Stomach (tissue), 19 donors: ENCODE measurements at places on chromosomes 5 and 9. TPM values are rescaled to one million over a fixed set of nuclear protein-coding genes. Genes with fewer than 3 reads are reported as not detected.
A peak's percentile ranks its signal among the peaks of the same experiment; 100 is the strongest.

- peak; percentile 22 for DNase-seq
- H3K4me1 ChIP-seq: no peaks in the 10 kb centered on the region
- H3K27ac ChIP-seq: no peak overlapping the region
- no peak overlapping the region for H3K4me3 ChIP-seq
These were observed 10.7 kb upstream of the SLC22A4 start for GRCh38 chr5:132283423-132284043.

Gene STXBP1
- total RNA-seq: 31.3 TPM

Gene TAS2R1
- not detected for total RNA-seq

DNA sequence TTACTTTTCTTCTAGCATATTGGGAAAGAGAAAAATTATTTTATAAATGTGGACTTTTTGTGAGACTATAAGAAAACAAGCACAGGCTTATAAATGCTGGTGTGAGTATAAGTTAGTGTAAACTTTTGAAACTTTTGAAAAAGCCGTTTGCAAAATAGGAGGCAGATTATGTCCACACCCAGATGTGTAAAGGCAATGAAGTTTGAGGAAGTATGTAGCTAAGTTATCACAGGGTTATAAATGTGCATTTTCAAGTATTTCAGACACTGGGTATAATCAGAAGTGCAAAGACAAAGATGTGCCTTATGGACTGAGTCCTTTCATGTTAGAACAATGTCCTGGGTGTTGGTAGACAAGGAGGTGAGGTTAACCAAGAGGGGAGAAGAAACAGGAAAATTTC lies 85.5 kb downstream of the ANXA1 start:
- no peaks in the 10 kb centered on the region for H3K27me3 ChIP-seq
- H3K27ac ChIP-seq: no peak overlapping the region
- no peak overlapping the region for H3K4me3 ChIP-seq
- H3K36me3 ChIP-seq: no peaks in the 10 kb centered on the region

DNA sequence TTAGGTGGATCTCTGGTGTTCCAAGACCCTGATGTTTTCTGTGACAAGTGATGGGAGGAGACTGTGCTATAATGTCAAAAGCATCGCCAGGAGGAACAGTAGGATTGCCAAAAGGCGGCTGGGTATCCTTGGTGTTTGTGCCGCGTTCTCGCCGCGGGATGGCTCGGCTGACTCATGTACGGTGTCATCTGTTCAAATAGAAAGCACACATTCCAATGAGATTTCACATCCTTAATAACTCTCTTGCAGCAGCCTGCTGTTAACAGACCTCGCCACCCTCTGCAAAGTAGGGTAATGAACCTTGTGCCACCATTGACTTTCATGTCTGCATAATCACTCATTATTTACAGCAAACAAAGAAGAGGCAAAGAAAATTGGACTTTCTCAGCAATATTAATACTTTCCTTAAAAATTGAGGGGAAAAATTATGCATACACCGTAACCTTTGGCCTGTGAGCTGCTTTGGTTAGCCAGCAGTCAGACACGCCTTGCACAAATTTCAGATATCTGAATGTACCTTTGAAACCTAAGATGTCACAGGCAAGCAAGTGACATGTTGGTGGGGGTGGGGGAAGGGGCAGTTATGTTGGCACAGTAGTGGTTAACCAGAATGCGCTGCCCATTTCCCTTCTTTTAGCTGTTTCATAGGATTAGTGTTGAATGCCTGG lies 289.4 kb downstream of the EFNA5 start:
- H3K27ac ChIP-seq: no peak overlapping the region
- no peak for DNase-seq
- no peak overlapping the region for H3K4me3 ChIP-seq
- no peaks in the 10 kb centered on the region for H3K36me3 ChIP-seq
- H3K27me3 ChIP-seq: no peaks in the 10 kb centered on the region

Gene TRMT10B
- 4.3 TPM for total RNA-seq

Gene SEMA5A
- total RNA-seq: 20.4 TPM

GRCh38 chr9:93020771-93021670 lies 37.5 kb upstream of the SUSD3 start:
- no peak overlapping the region for H3K27ac ChIP-seq
- no peaks in the 10 kb centered on the region for H3K4me1 ChIP-seq
- H3K4me3 ChIP-seq: no peak overlapping the region
- no peaks in the 10 kb centered on the region for H3K27me3 ChIP-seq
- peaks cover 12% of the 10 kb centered on the region for H3K36me3 ChIP-seq

- H3K4me1 ChIP-seq: peaks cover 36% of the 10 kb centered on the region
- H3K4me3 ChIP-seq: no peak overlapping the region
- H3K36me3 ChIP-seq: no peaks in the 10 kb centered on the region
- H3K27me3 ChIP-seq: no peaks in the 10 kb centered on the region
- no peak overlapping the region for H3K27ac ChIP-seq
- no peak for DNase-seq
These were observed 74.0 kb downstream of the GNAQ start for GRCh38 chr9:77957652-77958051.

GRCh38 chr5:54080831-54081230 lies 229.5 kb downstream of the ARL15 start:
- no peak overlapping the region for H3K27ac ChIP-seq
- no peaks in the 10 kb centered on the region for H3K27me3 ChIP-seq
- no peak for DNase-seq

DNA sequence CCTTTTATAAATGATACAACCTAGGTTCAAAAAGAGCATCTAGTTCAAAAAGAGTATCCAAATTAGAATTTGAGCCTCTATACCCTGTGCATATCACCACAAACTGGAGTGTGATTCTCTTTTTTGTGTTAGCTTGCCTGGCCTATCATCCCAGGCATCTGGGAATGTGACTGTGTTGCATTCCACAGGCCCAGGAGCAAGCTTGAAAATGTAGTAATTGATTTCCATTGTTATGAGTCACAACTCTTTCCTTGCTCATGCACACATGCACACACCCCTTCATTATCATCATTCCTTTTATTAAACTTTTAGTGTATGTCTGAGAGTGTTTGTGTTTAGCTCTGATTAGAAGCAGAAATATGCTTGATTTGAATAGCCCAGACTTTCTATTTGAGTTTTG lies 75.2 kb downstream of the FCHO2 start:
- no peak for DNase-seq
- H3K27me3 ChIP-seq: no peaks in the 10 kb centered on the region
- peaks cover 37% of the 10 kb centered on the region for H3K36me3 ChIP-seq
- peaks cover 22% of the 10 kb centered on the region for H3K4me1 ChIP-seq
- no peak overlapping the region for H3K27ac ChIP-seq

DNA sequence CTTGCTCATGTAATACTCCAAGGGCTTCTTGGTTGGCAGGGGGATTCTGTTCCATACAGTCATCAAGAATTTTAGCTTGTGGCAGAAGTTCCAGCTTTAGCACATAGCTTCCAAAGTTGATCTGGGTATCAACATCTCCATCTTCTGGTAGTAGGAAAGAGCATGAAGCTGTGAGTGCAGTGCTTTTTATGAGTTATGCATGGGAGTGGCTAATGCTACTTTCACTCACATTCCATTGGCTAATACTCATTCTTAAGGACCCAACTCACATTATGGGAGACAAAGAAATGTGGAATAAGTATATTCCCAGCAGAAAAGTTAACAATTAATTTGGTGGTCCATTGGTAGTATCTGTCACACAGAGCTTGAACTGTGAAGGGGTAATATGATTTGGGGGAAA lies 194.2 kb upstream of the CHD1 start:
- H3K36me3 ChIP-seq: no peaks in the 10 kb centered on the region
- no peak for DNase-seq
- no peaks in the 10 kb centered on the region for H3K27me3 ChIP-seq
- H3K4me3 ChIP-seq: no peak overlapping the region

Gene GNA14
- 5.0 TPM for total RNA-seq

GRCh38 chr5:178336889-178337288 lies 104.3 kb upstream of the PHYKPL start:
- no peak overlapping the region for H3K4me3 ChIP-seq
- no peak overlapping the region for H3K27ac ChIP-seq
- DNase-seq: peak; percentile 47
- H3K36me3 ChIP-seq: no peaks in the 10 kb centered on the region
- H3K4me1 ChIP-seq: peaks cover 8% of the 10 kb centered on the region
- H3K27me3 ChIP-seq: peaks cover 8% of the 10 kb centered on the region

GRCh38 chr5:43985411-43985810 lies 382.4 kb downstream of the NNT start:
- no peak for DNase-seq
- no peaks in the 10 kb centered on the region for H3K36me3 ChIP-seq
- H3K27me3 ChIP-seq: no peaks in the 10 kb centered on the region
- H3K27ac ChIP-seq: no peak overlapping the region

- no peak overlapping the region for H3K27ac ChIP-seq
- H3K27me3 ChIP-seq: no peaks in the 10 kb centered on the region
- no peaks in the 10 kb centered on the region for H3K36me3 ChIP-seq
- H3K4me1 ChIP-seq: no peaks in the 10 kb centered on the region
These were observed 35.3 kb upstream of the JMY start for GRCh38 chr5:79200573-79201183.

DNA sequence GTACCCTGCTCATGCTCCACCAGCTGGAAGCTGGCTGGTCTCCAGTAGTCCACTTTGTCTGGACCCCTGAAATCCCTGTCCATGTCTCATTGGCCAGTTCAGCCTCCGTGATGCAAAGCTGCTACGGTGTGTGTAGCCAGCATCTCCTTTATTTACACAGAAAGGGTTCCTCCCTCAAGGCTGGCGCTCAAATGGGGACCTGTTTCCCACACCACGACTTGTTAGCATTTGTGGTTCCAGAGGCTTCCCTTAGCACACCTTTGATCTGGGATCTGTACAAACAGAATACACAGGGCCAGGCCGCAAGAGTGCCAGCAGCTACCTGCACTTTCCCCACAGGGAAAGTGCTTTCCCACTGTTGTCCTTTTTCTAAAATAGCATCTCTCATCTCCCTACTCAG lies 5.7 kb upstream of the SMU1 start:
- peak overlapping the region; percentile 48 for H3K27ac ChIP-seq
- no peaks in the 10 kb centered on the region for H3K27me3 ChIP-seq
- no peak overlapping the region for H3K4me3 ChIP-seq
- peaks cover 32% of the 10 kb centered on the region for H3K4me1 ChIP-seq
- H3K36me3 ChIP-seq: no peaks in the 10 kb centered on the region
- DNase-seq: peak; percentile 56

Gene NR2F1
- 15.2 TPM for total RNA-seq

GRCh38 chr5:10161778-10162177 lies 87.9 kb downstream of the ATPSCKMT start:
- no peak overlapping the region for H3K27ac ChIP-seq
- no peaks in the 10 kb centered on the region for H3K36me3 ChIP-seq
- no peaks in the 10 kb centered on the region for H3K27me3 ChIP-seq
- no peaks in the 10 kb centered on the region for H3K4me1 ChIP-seq
- no peak overlapping the region for H3K4me3 ChIP-seq

GRCh38 chr9:37221489-37222106 lies 101.2 kb downstream of the ZCCHC7 start:
- H3K4me3 ChIP-seq: no peak overlapping the region
- H3K36me3 ChIP-seq: no peaks in the 10 kb centered on the region
- no peak for DNase-seq

Gene HK3
- not detected for total RNA-seq

- no peak overlapping the region for H3K4me3 ChIP-seq
- no peak overlapping the region for H3K27ac ChIP-seq
- peaks cover 30% of the 10 kb centered on the region for H3K4me1 ChIP-seq
- no peaks in the 10 kb centered on the region for H3K36me3 ChIP-seq
- no peaks in the 10 kb centered on the region for H3K27me3 ChIP-seq
These were observed 8.8 kb downstream of the FIBCD1 start for GRCh38 chr9:130930132-130930803.

Gene C1QTNF2
- total RNA-seq: 2.6 TPM

GRCh38 chr5:664343-664993 lies 28.7 kb downstream of the TPPP start:
- H3K27me3 ChIP-seq: no peaks in the 10 kb centered on the region
- no peak for DNase-seq
- H3K36me3 ChIP-seq: peaks cover 75% of the 10 kb centered on the region
- peak overlapping the region; percentile 5 for H3K4me3 ChIP-seq
- peaks cover 22% of the 10 kb centered on the region for H3K4me1 ChIP-seq

GRCh38 chr9:120587328-120587727 lies 7.4 kb upstream of the CDK5RAP2 start:
- DNase-seq: no peak
- no peaks in the 10 kb centered on the region for H3K4me1 ChIP-seq
- no peak overlapping the region for H3K4me3 ChIP-seq
- no peaks in the 10 kb centered on the region for H3K36me3 ChIP-seq
- no peak overlapping the region for H3K27ac ChIP-seq

DNA sequence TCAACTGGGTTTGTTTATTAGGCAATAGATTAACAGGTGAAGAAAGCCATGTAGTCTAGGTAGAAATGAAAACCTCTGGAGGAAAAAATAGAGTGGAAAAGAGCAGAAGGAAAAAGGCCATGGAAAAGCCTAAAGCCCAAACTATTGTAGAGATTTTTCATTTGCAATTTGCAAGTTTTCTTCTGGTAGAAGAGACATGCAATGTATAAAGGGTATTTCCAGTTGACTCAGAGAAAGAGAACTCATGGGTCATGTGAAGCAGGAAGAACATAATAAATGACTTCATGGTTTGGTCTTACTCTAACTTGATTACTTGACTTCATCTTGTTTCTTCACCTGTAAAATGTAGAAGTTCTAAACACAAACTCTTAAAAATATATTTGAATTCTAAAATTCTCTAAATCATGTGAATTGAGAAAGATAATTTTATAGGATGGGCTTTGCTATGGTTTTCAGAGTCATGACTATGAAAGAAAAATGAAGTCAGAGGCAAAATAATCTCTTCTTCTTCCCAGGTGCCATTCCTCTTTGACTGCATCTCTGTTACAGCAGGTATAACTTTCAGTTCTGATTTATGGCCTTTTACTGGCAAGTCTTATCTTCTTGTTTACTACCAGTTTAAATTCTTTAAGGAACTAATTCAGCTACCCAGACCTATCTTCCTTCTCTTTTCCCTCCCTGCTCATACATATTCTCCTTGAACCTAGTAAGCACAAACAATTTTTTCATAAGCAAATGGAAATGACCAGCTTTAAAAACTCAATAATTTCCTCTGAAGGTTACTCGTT lies 47.7 kb upstream of the TMC1 start:
- no peak overlapping the region for H3K4me3 ChIP-seq
- no peaks in the 10 kb centered on the region for H3K36me3 ChIP-seq
- H3K27ac ChIP-seq: no peak overlapping the region
